Activated CD4-positive, alpha-beta T cell treated with anti-CD3 and anti-CD28 coated beads, Interleukin-2, amount 10 ng/mL, durations not matched to agents 24 days and 14 days (primary cell): ENCODE measurements at places on chromosomes 16 and 17. TPM values are rescaled to one million over a fixed set of nuclear protein-coding genes. Genes with fewer than 3 reads are reported as not detected.

GRCh38 chr16:86835982-86836381 lies 257.6 kb downstream of the FOXL1 start:
- DNase-seq, result no peak

DNA sequence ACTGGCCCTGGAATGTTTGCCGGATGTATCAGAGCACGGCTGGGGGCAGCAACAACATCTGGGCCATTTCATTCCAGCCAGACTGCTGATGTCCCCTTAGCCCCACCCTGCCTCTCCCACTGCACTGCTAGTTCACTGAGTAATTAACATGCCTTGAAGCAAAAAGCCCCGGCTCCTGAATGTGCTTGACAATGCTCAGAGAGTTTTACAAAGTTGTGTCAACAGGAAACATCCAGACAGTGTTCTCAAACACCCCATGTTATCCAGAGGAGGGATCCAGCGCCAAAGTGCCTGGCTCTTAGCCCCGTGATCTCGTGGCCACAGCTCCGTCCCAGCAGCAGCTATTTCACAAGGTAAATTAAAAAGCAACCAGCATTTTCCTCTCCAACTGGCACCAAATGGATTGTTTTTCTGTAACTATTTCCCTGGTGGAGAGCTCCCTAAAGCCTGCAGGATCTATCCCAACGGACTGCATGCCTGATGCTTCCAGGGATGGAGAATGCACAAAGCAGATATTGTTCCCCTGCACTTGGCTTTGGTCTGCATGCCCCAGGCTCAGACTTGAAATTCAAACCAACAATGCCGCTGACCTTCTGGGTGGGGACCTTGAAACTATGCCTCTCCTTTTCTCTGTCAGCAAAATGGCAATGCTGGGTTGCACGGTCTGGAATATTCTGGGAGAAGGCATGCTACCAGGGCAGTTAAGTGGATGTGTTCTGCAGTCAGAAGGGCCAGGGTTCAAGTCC lies 115.6 kb upstream of the CDH5 start:
- no peak for DNase-seq

DNA sequence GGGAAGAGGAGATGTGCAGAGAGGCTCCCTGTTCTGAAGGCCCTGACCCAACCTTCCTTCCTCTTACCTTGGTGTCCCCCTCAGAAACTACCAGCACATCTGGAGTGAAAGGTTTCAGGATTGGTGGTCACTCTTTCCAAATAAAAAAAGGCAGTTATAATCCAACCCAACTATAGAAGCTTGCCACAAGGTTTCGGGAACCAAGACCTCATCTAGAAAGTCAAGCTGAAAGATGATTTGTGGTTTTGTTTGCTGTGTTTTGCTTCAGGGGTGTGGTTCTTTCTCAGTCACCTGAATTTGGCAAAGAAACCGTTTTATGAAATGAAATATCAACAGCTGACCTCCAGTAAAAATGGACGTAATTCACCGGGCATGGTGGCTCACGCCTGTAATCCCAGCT lies 19.3 kb downstream of the SHMT1 start:
- no peak for DNase-seq

DNA sequence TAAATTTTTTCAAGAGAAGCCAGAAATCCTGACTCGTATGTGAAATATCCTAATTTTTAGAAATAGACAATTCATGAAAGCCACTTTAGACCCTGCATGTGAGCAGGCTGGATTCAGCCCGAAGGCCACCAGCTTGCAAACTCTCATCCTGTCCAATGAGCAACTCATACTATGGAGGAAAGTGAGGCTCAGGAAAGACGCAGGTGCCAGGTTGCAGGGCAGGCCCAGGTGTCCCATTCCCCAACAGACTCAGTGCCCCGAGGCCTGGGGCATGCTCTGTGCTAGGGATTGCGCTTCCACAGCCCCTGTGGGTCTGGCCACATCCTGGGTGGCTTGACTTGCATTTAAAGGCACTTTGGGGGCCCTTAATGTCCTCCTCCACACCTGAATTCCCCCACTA lies 16.7 kb upstream of the RASD1 start:
- no peak for DNase-seq

GRCh38 chr17:17801800-17802481 lies 34.8 kb downstream of the SREBF1 start:
- no peak for DNase-seq

DNA sequence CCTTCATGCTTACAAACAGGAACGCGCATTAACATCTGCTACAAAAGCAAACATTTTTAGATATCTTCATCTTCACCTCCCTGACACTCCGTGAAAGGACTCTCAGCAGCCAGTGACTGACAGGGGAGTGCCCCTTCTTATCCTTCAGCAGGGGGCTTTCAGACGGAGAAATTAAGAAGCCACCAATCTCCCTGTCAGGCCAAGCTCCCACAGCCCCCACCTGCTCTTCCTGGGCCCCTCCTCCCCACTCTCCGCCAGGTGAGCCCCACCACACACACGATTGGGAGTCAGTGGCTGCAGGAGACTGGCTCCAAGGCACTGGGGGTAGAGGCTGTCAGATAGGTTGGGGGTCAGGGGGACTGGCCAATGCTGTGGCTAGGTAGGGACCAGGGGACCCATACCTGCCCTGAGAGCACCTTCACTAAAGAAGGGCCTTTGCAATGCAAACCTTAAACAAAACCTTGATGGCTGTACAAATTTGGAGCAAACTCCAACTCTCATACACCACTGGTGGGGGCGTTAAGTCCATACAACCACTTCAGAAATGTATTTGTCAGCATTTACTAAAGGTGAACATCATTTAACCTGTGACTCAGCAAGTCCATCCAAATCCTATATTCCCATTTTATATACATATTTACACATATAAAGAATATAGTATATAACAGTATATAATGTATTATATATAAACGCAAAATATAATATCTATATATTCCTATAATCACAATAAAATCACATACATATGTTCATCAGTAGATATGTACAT lies 232.2 kb downstream of the ZNF423 start:
- no peak for DNase-seq

GRCh38 chr16:81497690-81498089 lies 53.1 kb downstream of the CMIP start:
- peak; percentile 70 for DNase-seq

Gene CDRT4
- 0.79 and 3.3 TPM in 2 replicates for total RNA-seq

GRCh38 chr16:11340710-11341109 lies 4.5 kb upstream of the RMI2 start:
- DNase-seq, result no peak

DNA sequence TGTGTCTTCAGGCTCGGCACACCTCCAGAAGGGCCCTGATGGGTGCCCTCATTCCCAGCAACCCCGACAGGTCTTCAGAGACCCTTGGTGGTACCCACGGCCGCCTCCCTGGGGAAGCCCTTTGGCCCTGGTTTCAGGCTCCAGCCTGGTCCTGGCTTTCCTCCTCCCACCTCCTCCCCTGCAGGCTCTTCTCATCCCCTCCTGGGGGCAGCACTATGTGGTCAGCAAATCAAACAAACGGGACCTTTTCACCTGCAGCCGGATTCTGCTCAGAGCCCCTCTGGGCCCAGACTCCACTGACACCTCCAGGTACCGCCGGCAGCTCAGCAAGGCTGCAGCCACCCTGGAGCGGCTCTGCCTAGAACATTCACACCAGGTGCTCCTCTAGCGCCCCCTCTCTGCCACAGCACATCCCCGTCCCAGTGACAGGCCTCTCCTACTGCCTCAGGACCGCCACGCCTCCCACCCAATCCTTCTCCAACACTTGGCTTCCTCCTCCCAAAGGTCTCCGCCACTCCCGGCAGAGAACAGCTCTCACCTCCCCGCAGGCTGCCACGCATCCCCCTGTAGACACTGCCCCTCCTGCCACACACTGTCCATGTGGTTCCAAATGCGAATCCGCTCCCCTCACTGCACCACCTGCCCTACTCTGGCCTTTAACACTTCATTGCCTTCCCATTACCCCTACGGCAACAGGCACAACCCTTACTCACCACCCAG lies 12.0 kb downstream of the CORO7 start:
- peak; percentile 81 for DNase-seq

- DNase-seq, result no peak
Measured at GRCh38 chr17:72534265-72534664, 413.4 kb downstream of the SOX9 start.

- no peak for DNase-seq
Measured at GRCh38 chr17:55168958-55169687, 95.6 kb upstream of the HLF start.

DNA sequence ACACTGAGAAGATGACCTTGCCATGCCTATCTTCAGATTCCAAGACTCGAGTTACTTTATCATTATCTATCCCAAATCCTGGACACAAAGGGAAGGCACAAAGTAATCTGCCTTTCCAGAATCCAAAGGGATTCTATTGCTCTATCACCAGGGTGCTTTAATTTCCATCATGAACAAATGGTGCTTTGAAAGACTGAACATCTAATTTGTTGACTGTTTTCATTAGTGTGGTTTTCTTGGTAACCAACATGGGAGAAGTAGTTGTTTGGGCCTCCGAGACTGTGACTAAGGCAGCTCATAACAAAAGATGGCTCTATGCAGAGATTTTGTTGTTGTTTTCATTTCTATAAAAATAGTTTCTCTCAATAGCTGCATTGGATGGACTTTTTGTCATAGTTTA lies 441.0 kb upstream of the SOX9 start:
- no peak for DNase-seq

- peak; percentile 68 for DNase-seq
Measured at GRCh38 chr17:65121916-65122806, 15.0 kb upstream of the RGS9 start.

- no peak for DNase-seq
Measured at GRCh38 chr17:2084036-2084765, 29.3 kb downstream of the HIC1 start.

DNA sequence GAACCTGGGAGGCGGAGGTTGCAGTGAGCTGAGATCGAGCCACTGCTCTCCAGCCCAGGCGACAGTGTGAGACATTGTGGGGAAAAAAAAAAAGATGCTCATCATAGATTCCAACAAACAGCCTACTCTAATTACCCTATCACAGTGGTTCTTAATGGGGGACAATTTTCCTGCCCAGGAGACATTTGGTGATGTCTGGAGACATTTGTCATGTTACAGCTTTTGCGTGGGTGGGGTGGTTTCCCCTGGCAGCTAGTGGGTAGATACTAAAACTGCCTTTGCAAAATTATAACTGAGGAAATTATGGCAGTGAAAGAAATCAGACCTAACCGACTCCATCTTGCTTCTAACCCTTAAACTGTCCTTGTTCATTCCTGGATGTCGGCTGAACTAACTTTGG lies 92.5 kb upstream of the RBL2 start:
- DNase-seq, result no peak

Gene PRSS36
- total RNA-seq, result 0.33 and 0.59 TPM in 2 replicates

DNA sequence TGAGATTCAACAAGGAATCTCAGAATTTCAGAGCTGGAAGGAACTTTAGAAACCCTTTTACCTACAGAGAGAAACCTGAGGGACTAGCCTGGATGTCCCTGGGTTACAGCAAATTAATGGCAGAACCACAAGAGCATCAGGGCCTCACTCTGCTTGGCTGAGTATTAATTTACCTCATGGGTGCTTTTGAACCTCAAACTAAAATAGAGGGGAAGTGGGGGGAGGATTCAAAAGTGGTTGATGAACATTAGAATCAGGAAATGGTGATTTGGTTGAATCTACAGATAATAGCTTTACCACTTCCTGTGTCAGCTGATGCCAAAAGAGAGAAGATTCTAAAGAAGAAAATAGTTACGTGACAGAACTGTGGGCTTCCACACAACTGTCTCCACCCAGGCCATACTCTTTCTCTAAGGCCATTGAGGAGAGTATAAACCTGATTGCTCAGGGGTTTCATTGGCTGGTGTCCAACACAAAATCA lies 11.3 kb upstream of the SKAP1 start:
- peak; percentile 86 for DNase-seq

DNA sequence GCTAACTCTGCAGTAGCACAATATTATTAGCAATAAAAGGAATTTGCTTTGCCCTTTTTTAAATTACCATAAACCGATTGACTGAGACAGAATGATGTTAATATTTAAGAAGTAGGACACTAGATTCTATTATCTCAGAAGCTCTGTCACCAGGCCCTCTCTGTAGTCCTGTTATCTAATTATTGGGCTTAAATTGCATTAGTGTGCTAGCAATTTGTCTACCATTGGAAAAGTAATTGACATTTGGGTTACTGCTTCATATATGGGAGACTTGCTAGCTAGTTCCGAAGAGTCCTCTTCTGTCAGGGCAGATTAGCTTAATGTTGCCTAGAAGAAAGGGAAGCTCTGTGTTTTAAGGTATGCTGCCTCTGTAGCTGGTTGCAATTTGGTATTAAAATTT lies 1107.3 kb upstream of the EEF2KMT start:
- no peak for DNase-seq

Gene KRT9
- not detected in 2 replicates for total RNA-seq

- no peak for DNase-seq
Measured at GRCh38 chr17:56320443-56320842, 167.2 kb downstream of the ANKFN1 start.

DNA sequence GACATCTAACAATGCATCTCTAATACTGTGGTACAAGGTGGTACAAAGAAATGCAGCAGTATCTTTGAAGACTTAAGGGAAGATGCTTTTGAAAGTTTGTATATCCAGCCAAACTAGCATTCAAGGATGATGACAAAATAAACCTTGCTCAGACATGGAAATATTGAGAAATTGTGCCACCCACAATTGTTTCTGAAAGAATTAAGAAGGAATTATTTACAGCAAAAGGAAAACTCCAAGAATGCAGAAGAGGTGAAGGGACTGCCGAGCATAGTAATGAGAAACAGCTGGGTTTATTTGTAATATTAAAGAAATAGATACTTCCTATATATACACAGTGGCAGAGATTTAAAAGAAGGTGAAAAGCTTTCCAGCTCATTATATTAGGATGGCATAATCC lies 29.5 kb downstream of the PMFBP1 start:
- no peak for DNase-seq

Gene CRISPLD2
- total RNA-seq, result 0.19 and 0.26 TPM in 2 replicates

Gene ABCA10
- total RNA-seq, result 0.24 and 0.37 TPM in 2 replicates

Gene MRPL28
- total RNA-seq, result 106 and 109 TPM in 2 replicates

DNA sequence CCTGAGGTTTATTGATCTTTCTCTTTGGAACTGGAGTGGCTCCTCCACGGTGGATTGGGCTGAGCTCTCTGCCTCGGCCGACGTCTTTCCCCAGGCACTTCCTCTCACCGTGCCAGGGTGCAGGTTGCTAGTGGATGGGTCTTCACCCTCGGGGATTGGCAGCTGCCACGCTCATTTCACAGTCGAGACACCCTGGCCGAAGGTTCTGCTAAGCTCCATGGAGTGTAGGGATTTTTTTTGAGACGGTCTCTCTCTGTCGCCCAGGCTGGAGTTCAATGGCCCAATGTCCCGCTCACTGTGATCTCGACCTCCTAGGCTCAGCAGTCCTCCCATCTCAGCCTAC lies 280.8 kb downstream of the SEC14L1 start:
- no peak for DNase-seq

Gene CA4
- total RNA-seq, result not detected in 2 replicates
